ENCODE measurements at places on chromosomes 7 and 10.
A peak's percentile ranks its signal among the peaks of the same experiment; 100 is the strongest.

- DNase-seq = no peak
Observed at GRCh38 chr7:90686146-90686545, 90.0 kb downstream of the CDK14 start.

GRCh38 chr7:1965579-1966294, 267.0 kb downstream of the MAD1L1 start:
- DNase-seq = no peak

GRCh38 chr10:5688587-5688986, 3.9 kb downstream of the TASOR2 start:
- no peak for DNase-seq

DNA sequence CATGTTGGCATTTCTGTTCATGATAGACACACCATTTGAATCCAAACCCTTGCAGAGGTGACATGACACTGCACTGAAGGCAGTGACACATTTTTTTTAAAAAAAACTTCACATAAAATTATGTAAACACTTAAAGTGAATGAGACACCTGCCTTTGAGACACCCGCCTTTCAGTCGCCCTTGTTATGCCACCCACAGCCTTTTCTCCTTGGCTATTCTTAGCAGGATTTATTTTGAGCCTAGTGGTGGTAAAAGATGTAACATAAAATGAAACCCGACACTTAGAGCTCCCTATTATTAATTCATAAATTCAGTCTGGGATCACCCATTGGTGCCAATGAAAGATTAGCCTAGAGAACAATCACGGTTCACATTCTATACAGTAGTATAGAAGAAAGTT, 161.3 kb downstream of the DYNC1I1 start:
- no peak for DNase-seq

GRCh38 chr7:116384936-116385635, 114.5 kb upstream of the CAV2 start:
- no peak for DNase-seq

- DNase-seq = no peak
Observed at GRCh38 chr7:108103558-108104298, 26.4 kb downstream of the LAMB4 start.

DNA sequence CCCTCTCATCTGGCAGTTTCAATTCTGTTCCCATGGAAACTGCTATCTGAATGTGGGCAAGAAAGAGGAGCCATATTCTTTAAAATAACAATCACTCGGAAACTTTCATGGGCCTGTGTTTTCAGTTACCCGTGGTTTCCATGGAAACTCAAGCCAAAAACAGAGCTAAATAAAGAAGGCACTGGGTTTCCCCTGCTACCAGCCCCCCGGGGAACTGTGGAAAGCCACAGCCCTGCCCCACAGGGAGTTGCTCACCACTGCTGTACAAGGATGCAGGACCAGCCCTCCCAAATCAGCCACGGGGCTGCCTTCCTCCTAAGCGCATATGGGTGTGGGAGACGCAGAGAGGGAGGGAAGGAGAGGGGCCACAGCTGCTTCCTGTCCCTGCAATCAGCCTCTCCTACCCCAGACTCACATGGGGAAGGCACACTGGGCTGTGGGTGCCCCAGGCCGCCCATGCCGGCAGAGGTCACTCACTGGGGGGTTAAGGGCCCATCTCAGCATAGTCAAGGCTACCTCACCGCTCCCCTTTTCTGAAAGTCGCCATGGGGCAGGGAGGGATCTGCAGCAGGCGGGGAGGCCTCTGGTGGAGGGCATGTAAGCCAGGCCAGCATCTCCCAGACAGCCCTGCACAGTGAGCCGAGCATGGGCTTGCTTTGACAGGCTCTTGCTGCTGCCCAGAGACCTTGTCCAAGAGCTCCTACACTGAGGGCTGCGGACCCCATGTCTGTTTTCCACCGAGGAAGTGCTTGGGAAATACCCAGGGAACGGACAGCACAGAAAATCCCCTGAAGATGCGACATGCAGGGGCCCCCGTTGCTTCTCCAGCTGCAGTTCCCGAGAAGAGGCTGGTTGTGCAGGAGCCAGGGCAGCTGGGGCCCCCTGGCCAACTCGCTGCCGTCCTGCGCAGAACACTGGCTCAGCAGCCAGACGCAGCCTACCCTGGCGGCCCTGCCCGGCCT, 157.3 kb upstream of the PPP2R2D start:
- no peak for DNase-seq

- no peak for DNase-seq
Observed at GRCh38 chr10:75613685-75614504, 182.5 kb downstream of the LRMDA start.

- DNase-seq = no peak
Observed at GRCh38 chr7:40197527-40197926, 62.7 kb downstream of the SUGCT start.

GRCh38 chr7:140304191-140304799, 94.0 kb downstream of the SLC37A3 start:
- no peak for DNase-seq

- DNase-seq = no peak
Observed at GRCh38 chr10:123911866-123912265, 20.3 kb upstream of the CPXM2 start.

- DNase-seq = no peak
Observed at GRCh38 chr7:22114440-22114981, 168.8 kb upstream of the CDCA7L start.

DNA sequence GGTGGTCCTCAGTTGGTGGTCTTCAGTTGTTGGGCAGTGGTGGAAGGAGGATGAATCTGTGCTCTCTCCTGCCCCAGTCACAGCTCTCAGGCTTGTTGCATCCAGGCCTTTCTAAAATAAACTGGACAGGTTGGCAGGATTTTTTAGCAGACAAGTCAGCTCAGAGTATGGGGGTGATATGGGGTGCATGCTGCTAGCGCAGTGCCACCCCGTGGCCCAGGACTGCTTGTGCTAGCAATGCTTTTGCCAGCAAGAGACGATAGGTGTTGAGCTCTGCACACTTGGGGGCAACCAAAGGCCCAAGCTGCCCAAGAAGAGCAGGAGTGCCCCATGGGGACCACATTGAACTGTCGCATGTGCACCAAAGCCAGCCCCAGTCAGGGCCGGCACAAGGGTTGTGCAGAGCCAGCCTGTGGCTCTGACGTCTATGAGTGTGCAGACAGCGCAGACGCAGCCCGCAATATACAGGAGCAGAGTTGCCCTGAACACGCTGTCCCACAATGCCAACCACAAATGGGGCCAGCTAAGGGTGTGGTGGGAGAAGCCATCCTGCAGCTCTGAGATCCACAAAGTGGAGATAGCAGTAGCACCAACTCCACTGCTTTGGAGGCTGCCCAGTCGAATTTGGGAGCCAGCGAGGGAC, 49.8 kb upstream of the PDSS1 start:
- no peak for DNase-seq

DNA sequence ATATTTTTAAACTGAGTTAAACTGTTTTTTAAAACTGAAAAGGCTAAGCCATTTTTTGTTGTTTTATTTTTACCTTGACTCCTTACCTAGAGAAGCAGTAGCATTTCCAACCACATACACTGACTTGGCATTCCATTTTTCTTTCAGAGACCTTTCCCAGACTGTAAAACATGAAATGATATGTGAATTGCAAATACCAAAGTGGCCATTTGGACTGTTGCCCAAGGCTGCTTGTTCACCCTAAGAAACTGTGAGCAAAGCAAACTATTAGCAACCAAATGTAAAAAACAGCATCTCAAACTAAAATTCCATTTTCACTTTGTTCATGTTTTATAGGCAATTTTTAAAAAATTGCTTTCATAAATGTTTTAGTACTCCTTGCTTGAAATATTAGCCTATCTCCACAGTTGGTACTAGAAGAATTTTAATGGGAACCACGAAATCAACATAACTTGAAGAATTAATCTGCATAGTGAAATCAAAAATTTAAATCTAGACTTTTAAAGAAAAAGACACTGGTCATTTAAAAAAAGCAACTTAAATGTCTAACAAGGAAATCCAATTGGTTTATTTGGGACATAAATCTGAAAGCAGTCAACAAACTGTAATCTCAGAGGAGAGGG, 10.8 kb downstream of the UROS start:
- DNase-seq = peak; percentile 47

DNA sequence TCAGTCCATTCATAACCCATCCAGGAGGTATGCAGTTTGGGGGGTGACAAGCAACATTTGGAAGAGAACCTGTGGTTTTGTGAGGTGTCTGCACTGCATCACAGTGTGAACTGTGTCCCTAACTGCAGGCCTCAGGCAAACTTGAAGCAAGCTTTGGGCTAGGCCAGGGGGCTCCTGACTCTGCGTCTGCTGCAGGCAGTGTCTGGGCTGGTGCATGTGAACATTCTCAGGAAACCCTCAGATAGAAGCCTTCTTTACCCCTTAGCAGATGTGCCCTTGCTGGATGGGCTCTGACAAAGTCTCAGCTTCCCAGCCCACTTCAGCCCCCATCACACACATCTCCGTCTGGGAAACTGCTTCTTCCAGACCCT, 61.0 kb downstream of the VIPR2 start:
- DNase-seq = no peak

DNA sequence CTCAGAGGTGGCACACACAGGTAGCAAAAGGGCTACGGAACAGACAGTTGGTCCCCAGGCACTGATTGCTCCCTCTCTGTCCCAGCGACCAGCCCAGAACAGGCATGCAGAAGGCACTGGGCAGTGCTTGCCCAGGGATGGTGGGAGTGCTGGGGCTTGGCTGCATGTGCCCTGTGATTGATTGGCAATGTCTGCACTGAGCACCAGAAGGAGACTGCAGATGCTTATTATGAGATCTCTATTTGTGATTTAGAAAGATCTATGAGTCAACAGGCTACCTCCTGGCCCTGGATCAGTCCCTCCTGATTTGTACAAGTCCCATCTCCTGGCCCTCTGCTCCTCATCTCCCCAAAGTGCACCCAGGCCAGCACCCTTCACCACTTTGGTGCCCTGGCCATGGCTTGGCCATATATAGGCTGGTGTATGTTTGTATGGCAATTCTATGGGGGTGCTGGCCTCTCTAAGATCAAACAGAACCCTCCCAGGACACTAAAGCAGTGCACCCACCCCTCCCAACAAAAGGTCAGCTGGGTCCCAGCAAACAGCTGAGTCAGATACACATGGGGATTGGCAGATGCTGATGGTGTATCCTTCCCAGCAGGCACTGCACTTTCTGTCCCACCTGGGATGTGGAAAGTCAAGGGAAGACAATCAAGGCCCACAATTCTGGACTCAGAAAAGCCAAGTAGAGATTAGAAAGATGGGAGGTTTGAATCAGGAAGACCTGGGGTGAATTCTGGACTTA, 30.9 kb downstream of the CAMK2B start:
- DNase-seq = no peak

DNA sequence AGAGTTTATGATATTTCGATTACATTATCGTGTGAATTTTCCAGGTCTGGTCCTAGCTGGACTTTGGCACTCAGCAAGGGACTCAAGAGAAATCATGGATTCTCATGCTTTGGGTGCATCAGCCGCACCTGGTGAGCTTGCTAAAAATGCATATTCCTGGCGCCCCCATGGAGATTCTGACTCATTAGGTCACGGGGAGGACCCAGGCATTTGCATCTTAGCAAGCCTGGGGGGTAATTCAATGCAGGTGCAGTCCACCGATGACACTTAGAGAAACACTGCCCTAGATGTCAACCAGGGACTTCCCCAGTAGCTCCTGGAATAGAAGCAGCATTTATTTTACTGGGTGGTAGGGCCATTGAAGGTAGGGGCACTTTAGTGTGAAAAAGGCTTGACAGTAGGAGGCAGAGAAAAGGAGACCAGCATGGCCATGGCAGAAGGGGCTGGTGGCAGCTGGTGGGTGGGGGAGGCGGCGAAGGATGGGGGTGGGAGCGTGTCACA, 29.9 kb upstream of the PDCD4 start:
- no peak for DNase-seq

- DNase-seq = no peak
Observed at GRCh38 chr10:89683883-89684282, 17.5 kb upstream of the KIF20B start.

GRCh38 chr7:139777133-139777891, 486 bp downstream of the HIPK2 start:
- peak; percentile 64 for DNase-seq

DNA sequence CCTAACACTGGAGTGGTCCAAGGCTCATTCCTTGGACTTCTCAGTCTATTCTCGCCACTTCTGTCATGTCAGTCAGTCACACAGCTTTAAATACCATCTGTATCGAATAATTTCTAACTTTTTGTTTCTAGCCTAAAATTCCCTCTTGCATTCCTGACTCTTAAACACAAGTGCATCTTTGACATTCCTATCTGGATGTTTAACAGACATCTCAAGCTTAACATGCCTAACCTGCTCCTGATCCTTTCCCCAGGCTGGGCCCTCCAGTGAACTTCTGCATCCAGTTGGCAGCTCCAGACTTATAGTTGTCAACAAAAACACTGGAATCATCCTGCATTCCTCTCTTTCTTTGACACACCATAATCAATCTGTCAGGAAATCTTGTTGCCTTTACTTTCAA, 4.5 kb upstream of the ABCB4 start:
- DNase-seq = no peak

GRCh38 chr7:96388620-96389383, 66.9 kb upstream of the SLC25A13 start:
- DNase-seq = no peak

- DNase-seq = no peak
Observed at GRCh38 chr7:35717013-35717412, 22.1 kb upstream of the HERPUD2 start.

DNA sequence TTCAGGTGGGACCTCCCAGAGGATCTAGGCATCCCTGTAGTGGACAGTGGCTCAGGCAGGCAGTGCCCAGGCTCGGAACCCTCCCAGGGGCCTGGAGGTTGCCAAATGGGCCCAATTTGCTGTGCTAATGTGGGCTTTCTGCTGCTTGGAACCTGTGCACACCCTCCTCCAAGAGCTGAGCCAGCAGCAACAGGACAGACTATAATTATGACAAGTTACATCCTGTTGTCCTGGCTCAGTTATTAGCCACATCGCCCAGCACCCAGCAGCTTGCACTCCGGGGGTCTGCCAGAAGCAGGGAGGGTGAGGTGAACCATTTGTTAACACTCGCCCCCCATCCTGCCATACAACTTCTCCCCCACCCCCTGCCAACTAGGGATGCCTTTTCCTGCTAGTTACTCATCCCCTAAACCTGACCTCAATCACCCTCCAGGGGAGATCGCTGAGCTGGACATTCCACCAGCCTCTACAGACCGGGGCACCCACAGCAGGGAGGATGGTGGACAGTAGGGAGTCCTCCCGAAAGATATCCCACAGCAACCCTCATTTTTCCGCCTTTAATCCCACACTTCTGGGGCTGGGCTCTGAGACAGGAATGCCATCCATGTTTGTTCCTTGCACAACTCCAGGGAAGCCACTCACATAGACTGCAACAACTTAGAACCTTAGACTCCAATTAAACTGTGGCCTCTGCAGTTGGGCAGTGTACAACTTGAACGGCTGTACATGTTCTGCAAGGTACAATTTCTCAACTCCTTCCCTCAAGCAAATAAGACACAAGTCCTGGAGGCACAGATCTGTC, 7.9 kb upstream of the MYL10 start:
- DNase-seq = no peak

- DNase-seq = no peak
Observed at GRCh38 chr7:151488096-151488495, 31.6 kb downstream of the RHEB start.

- no peak for DNase-seq
Observed at GRCh38 chr10:124213471-124213870, 120.1 kb upstream of the CHST15 start.
